ENCODE measurements at places on chromosomes 16 and 17. TPM values are rescaled to one million over a fixed set of nuclear protein-coding genes. Genes with fewer than 3 reads are reported as not detected.

Gene CDT1
- total RNA-seq: 0.35 TPM

Gene MED1
- 37.3 TPM for total RNA-seq

Gene CTRB2
- not detected for total RNA-seq

Gene CLEC19A
- not detected for total RNA-seq

DNA sequence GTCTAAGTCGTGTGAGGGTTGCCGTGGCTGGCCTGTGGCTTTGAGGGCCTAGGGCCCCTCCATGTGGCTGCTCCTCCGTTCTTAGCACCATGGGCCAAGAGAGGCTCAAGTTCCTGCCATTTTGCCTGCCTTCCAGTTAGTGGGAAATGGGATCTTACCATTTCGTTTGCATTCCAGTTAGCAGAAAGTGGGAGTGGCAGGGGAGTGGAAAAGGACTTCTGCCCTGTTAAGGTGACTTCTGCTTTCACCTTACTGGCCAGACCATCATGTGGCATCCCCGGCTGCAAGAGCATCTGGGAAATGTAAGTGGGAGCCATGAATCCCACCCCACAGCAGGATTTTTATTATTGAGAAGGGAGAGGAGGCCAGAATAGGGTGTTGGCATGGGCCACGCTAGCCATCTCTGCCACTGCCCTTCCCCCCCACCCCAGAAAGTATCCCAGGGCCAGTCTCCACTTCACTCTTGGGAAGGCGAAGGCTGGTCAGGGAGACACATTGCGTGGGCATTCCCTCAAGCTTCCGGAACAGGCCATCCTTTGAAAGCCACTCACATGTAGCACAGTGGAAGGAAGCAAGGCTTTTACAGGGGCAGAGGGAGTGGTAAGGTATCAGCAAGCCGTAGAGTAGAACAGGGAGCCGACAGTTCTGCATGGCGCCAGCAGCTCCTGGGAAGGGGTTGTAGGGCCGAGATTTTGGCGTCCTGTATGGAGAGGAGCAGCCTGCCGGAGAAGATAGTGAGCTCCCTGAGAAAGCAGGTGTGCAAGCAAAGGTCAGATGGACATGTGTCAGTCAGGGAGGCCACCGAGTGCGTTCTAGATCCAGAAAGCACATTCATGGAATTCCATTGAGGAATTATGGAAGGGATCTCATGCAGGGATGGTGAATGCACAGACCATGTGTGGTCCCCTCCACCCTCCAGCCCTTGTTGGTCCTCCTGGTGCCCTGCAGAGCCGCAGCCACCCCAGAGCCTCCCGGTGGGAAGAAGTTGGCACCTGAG is 33.4 kb downstream of the CMIP start:
- no peak for DNase-seq

Gene ATAD5
- total RNA-seq: 3.5 TPM

DNA sequence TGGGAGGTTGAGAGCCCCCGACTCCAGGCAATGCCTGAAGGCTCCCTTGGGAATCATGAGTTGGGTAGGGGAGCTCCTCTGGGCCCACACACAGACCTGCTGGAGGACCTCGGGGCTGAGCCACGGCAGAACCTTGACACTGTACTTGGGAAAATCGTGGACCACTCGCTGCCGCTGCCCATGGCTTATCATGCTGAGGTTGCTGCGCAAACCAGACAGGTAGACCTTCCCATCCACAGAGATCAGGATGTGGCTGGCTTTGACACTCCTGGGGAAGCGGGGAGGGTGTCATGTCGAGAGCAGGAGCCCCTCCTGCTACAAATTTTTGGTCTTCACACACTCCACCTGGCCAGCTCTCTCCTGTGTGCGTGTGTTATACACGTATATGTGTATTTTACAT is 7.2 kb upstream of the LIMD2 start:
- DNase-seq: peak; percentile 45

DNA sequence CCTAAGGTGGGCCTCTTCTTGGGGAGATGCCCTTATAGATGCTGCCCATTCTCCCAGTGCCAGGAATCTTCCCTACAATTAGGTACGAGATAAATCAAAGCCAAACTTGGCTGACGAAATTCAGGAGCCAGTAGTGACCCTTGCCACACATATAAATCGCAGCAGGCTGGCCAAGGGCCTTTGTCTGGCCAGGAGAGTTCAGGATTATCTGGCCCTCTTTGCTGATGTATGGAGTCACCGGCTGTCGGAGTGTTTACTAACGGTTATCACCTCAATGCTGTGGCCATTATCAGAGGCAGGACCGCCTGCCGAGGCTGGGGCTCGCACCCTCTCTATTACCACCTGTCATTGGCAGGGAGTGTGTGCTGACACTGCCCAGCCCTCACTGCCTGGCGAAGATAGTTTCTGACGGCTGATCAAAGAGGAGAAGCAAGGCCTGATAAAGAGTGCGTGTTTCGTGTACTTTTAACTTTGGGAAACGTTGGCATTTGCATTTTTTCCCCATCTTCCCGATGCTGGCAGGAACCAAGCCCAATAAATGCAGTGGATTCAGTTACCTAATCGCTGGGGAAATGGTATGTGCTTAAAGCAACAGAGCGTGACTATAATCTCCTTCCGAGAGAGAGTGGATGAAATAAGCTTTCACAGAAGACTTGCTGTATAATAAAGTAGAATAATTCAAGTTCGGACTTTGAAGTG is 32.8 kb upstream of the TBX2 start:
- no peak for DNase-seq

Gene TM4SF5
- not detected for total RNA-seq

- DNase-seq: no peak
These were observed 162.3 kb downstream of the ABCA8 start for GRCh38 chr17:68792873-68793272.

Gene TAF1C
- 62.6 TPM for total RNA-seq

- no peak for DNase-seq
These were observed 117.7 kb upstream of the ELAC2 start for GRCh38 chr17:13135506-13135905.

Gene GINS2
- 1.9 TPM for total RNA-seq

DNA sequence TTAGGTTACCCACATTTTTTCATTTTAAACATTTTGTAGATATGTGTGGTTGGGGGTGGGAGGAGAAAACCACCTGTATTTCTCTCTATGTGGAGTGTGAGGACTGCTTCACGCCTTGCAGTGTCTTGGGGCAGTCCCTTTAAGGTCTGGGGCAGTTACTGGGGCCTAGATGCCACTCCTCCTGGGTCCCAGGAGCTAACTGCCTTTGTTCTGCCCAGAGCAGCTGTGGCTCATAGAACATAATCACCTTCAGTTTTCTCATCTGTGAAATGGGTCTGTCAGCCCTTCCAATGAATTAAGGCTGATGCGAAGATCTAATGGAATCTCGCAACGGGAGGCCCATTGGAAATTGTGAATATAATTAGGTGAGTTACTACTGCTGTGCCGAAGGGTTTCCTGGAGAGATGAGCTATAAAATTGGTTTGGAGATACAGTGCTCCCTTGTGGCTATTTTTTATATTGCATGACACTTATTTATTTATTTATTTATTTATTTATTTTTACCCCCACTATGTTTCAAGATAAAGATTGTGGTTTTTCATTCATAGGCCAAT is 22.9 kb downstream of the DHRS7C start:
- DNase-seq: peak; percentile 4

- DNase-seq: no peak
These were observed 23.3 kb upstream of the CCL1 start for GRCh38 chr17:34386343-34386696.

DNA sequence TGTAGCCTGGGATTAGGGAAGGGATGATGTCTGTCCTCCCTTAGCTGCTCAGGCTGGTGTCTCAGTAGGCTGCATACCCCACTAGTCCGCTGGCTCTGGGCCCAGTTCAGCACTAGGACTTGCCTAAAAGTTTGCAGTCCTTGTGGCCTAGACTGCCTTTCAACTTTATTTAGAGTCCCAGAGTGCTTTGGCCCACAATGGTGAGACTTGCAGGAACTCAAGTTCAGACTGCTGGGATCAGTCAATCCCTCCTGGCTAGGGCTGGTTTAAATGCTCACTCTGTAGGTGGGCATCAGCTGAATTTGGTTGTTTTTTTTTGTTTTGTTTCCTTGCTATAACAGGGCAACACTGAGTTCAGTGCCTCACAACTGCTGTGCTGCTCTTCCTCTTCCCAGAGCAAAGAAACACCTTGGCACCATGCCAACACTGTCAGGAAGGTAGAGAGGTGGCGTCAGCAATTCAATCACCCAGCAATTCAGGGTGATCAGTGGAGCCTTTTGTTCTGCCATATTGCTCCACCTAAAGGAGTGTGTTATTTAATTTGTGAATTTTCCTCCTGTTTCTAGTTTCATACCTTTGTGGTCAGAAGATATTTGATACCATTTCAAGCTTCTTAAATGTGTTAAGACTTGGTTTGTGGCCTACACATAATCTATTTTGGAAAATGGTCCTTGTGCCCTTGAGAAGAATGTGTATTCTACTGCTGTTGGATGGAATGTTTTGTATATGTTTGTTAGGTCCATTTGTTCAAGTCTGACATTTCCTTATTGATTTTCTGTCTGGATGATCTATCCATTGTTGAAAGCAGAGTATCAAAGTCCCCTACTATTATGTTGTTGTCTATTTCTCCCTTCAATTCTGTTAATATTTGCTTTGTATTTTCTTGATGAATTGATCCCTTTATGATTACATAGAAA is 284.0 kb upstream of the PMFBP1 start:
- DNase-seq: no peak

Gene LCAT
- 20.0 TPM for total RNA-seq

DNA sequence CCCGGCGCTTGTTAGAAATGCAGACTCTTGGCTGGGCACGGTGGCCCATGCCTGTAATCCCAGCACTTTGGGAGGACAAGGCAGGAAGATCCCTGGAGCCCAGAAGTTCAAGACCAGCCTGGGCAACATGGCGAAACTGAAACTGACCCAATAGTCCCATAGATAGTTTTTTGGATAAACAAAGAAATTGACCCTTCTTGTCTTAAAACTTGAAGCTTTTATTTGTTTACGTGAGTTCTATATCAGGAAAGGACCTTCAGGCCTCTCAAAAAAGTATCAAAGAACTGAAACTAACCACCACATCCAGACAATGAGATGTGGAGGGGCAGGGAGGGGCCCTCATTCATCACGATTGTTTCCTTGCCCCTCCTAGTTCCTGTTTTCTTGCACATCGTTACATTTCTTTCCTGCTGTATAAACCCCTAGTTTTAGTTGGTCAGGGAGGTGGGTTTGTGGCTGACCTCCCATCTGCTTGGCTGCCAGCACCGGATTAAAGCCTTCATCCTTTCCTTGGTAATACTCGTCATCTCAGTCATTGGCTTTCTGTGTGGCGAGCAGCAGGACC is 29.9 kb upstream of the PRM1 start:
- peak; percentile 66 for DNase-seq

Gene VTN
- not detected for total RNA-seq

Gene OTOP3
- total RNA-seq: not detected

GRCh38 chr17:40028595-40028994 is 13.4 kb downstream of the CSF3 start:
- DNase-seq: no peak

Gene ABCC12
- not detected for total RNA-seq

All from naive thymus-derived CD4-positive, alpha-beta T cell (primary cell).